ENCODE measurements at places on chromosomes 3 and 15. TPM values are rescaled to one million over a fixed set of nuclear protein-coding genes. Genes with fewer than 3 reads are reported as not detected.

Gene MELTF
- 8.8 TPM for total RNA-seq

Gene PRSS50
- 0.42 TPM for total RNA-seq

DNA sequence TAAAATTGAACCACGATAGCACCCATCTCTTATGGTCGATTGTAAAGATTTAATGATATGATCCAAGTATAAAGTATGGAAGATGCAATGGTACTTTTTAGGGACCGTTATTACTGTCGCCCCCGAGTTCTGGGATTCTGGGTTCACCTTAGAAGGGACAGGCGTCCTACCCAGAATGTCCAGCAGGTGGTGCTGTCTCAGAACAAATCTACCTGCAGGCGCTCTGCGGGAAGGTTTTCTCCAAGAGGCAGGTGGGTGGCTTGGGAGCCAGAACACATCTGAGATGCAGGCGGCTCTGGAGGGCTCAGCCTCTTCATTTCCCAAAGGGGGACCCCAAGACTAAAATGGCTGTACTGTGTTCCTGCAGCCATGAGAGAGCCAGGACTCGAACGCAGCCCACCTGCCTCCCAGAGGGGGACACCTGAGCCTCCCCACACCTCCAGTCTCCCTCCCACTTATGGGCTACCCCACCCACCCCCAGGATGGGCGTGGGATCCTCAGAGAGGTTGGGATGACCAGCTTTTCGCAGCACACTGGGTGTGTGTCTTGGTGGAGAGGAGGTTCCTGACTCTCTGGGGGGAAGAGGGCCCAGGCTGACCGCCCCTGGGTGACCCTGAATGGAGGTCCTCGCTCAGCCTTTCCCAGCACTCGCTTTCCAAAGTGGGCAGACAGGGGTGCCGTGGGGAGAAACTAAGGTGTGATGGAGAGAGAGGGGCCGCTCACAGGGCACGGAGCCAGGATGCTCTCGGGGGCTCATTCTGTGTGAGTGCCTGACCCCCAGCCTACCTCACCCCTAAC, 28.1 kb upstream of the CORO2B start:
- peak; percentile 94 for DNase-seq

DNA sequence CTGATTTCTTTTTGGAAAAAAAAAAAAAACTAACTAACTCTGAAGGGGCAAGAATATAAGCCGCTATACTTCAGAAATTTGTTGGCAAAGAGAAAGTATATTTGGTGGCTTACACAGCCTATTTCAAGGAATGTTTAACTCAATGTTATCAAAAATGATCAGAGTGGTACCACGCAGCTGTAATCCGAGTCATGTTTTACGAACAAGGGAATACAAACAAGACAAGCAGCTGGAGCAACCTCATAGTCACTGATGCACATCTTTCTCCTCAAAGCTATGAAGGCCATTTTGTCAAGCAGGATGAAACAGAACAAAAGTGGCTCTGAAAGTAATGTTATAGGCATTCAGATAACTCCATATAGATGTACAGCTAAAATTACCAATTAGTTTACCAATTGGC, 81.2 kb downstream of the SCAPER start:
- DNase-seq = no peak

Gene C3orf49
- total RNA-seq = not detected

DNA sequence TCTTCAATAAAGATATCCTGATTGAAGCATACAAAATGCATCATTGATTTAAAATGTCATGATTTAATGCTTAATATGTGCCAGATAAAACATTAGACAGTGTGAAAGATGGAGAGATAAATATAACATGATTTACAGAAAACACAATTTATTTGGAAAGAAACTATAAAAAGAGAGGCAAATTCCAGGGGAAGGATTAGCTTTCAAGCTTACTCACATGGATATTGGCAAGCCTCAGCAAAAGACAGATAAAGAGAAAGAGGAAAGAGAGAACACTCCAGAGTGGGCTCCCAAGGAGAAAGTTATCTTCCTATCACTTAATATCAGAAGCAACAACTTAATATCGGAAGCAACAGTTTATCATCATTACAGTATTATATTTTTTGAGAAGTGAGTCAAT, 1036.5 kb downstream of the SQOR start:
- no peak for DNase-seq

DNA sequence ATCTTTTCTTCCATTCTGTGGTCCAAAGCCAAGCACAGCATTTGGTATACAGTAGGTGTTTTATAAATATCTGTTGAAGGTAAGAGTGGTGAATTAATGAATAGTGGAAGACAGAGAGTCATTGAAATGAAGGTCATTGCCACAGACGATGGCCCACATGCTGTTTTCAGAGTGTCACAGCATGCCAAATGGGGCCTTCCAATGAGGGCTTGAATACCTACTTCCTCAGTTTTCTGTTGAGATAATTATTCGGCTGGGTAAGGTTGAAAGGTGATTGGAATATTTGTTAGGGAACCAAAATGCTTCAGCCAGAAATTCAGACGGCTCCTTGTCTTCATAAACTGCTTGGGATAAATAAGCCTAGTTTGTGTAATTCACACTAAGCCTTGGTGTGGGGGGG, 205.3 kb upstream of the TBL1XR1 start:
- DNase-seq = no peak

GRCh38 chr3:64329037-64329436, 103.8 kb upstream of the PRICKLE2 start:
- no peak for DNase-seq

DNA sequence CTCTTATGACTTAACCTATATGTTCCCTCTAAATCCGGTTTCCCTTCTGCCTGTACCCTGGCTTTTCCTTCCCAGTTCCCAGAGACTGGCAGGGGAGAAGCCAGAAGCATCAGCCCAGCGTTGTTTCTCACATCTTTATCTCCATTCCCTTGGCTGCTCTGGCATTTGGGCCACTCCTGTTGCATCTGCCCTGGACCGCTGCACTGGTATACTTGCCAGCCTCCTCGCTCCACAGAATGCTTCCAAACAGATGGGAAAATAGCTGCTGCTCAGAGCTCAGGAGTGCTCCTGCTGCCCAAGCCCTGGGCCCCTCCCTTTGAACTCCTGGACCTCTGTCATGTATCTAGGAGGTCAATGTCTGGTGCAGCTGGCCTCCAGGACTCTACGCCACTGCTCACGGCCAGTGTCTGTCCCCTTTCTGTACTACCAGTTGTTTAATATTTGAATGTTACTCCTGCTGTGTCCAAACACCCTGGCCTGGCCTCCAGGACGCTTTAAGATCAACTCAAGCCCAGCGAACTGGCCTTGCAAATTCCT, 6.8 kb downstream of the SPINT1 start:
- no peak for DNase-seq

DNA sequence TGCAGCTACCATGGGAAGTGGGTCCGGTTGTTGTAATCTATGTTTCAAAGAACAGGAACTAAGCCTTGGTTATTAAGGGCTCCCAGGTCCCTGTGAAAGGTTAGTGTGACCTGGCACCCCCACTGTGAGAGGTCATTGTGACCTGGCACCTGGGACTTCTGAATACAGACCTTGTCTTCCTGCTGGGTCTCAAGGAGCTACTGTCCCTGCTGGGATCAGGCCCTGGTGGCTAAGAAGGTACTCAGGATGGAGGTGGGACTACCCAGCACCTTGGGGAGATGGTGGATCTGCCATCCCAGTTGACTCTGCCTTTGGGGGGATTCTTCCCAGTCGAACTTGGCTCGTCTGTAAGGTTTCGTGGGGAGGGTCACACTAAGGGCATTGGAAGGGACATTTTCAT, 10.3 kb upstream of the SLCO2A1 start:
- no peak for DNase-seq

DNA sequence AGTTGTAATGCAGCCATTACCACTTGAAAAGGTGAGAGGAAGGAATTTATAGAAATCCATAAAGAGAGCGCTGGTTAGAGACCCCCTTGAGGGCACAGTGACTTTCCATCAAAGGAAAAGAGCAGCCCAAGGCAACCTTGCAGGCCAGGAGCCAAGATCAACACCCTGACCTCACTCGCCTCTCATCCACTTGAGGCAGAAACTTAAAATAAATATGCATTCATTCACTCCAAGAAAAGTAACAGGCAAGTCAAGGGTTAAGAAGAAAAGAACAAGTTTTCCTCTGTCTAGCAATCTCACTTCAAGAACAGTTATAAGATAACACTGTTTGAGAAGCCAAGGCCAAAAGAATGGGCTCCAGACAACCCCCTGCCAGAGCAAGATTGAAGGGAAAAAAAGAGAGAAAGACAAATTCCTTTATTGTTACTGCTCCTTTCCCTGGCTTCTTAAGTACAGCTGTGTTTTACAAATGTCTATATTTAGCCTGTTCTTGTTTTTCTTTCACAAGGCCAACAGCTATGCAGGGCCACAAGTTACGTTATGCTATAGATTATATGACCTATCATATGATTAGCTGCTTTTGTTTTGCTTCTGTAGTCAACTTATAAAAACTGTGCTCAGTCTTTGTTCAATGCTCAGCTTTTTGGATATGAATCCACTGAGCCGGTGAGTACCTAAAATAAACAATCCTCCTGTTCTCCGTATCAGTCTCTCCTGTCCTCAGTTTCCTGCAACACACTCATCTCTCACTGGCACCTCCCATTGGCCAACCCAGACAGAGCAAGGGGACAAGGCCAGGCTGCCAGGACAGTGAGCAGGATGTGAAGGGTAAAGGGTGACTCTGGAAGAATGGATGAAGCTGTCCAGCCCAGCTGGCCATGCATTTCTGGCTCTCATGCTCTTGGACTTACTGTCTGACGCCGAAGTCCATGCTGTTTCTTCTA, 15.8 kb upstream of the SSUH2 start:
- no peak for DNase-seq

DNA sequence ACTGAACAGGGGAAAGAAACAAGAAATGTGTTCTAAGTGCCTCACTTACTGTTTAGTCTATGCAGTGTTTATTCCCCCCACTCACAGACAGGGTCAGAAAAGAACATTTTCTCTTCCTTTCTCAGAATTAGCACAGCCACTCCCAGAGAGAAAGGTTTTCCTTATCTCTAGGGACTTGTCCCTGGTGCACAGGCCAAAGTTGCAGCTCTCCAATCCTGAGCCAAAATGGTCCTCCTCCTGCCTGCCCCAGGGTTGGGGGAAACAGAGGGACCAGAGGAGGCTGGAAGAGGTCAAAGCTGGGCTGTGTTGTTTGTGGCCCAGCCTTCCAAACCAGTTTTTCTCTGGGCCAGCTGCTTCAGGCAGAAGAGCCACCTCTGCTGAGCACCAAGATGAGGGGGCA, 12.0 kb downstream of the RAB6B start:
- no peak for DNase-seq

- DNase-seq = no peak
These were observed 960.2 kb downstream of the TUSC7 start for GRCh38 chr3:117669774-117670173.

- no peak for DNase-seq
These were observed 21.5 kb downstream of the MAP2K1 start for GRCh38 chr15:66408254-66408653.

- no peak for DNase-seq
These were observed 24.1 kb upstream of the RARB start for GRCh38 chr3:25403968-25404367.

Gene GNB5
- total RNA-seq = 18.3 TPM

DNA sequence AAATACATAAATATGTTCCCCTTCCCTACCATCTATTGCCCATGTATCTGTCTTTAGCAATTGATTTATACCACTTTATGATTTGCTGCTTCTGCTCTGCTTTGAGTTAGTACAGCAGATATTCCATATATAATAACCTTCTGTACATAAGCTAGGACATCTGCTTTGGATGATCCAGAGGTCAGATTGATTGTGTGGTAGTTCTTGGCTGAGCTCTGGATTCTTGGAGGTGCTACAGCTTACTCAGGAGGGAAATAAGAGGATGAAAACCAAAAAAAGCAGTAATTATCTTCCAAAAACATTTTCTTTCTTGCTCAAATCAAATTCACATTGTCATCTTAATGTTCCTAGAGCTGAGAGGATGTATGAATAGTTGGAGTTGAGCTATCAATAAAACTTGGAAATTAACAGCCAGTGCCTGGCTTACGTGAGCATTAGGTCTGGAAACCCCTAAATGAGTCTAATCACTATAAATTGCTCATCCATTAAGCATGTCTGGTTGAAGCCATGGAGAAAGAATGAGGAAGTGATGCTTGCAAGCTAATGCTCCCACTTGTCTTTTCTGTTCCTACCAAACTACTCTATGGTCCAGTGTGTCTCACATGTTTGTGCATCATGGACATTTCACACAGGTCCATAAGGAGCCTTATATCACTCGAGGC, 36.3 kb upstream of the TMEM42 start:
- DNase-seq = no peak

DNA sequence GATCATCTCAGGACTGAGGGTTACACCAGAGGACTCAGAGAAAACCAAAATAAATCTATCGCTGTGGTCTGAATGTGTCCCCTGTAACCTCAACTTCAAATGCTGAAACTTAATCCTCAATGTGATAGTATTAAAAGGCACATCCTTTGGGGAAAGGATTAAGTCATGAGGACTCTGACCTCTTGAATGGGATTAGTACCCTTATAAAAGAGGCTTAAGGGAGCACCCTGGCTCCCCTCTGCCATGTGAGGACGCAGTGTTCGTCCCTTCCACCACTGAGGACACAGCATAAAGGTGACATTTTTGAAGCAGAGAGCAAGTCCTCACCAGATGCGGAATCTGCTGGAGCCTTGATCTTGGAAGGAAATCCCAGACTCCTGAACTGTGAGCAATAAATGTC, 39.5 kb downstream of the SRPRB start:
- no peak for DNase-seq

DNA sequence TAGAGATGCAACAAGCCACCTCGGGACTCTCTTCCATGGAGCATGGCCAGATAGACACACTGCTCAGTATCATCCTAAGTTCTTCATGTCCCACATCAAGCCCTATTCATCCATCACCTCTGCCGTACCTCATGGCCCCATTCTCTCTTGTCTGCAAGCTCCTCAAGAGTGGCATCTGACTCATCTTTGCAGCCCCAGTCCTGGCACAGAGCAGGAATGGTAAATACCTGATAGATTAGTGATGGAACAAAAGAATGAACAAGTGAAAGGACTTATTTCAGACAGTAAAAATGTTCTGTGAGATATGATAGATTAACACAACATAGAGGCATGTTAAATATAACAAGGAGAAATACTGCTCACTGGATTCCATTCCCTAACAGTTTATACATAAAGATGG, 176.4 kb downstream of the ISL2 start:
- no peak for DNase-seq

- DNase-seq = no peak
These were observed 445 bp upstream of the TSEN2 start for GRCh38 chr3:12483872-12484197.

Gene SLC22A13
- total RNA-seq = not detected

Measured in tibial nerve (tissue), 4 donors.